ENCODE measurements at places on chromosomes 4 and X.

GRCh38 chr4:47471591-47471990, 8.1 kb upstream of the COMMD8 start:
- no peak for DNase-seq

- DNase-seq: no peak
These were observed 91.6 kb downstream of the ANXA10 start for GRCh38 chr4:168183717-168184571.

DNA sequence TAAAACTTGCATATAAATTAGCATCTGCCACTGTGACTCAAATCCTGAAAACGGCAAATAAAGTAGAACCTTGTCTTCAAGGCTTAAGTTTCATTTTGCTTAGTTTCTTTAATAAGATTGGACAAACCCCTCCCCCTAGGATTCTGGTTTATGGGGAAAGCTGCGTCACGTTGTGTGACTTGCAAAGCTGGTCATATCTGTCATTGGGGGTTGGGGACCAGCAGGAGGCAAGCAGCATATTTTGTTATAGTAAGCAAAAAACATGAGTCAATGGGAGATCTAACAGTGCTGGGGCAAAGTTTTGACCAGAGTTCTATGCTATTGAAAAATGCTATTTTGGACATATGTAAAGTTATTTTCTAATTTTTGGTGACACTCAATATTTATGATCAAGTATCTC, 407.3 kb downstream of the PCDH18 start:
- no peak for DNase-seq

GRCh38 chrX:151030845-151031244, 47.7 kb downstream of the HMGB3 start:
- no peak for DNase-seq
